Bone marrow (tissue), 2 donors: ENCODE measurements at places on chromosomes 2 and 18.

DNA sequence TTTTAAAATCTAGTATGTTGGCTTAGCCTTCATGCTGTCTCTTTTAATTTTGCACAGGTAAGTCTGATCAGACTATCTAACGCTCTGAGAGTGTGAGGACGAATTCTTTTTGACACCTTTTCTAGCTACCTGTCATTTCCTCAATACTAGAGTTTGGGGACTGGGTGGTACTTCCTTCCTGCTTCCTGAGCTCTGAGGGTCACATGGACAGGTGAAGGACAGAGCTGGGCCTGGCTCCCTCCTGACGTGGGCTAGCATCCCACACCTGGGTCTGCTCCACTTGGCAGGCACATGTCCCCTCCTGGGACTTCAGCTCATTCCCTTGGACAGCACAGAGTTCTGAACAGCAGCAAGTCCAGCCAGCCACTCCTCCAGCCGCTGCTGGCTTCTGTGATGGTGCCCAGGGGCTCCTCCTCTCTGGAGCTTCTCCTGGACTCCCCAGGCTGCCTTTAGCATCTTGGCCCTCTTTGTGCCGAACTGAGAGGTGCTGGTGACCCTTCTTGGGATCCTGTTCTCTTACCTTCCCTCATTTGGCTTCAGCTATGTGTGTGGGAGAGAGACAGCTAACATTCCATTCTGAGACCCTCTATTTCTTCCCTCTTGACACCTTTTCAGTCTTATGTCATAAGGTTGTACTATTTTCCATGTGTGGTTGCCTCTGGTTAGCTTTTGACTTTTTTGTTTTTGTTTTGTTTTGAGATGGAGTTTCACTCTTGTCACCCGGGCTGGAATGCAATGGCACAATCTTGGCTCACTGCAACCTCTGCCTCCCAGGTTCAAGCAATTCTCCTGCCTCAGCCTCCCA lies 106.9 kb downstream of the B3GNT2 start:
- DNase-seq: no peak

DNA sequence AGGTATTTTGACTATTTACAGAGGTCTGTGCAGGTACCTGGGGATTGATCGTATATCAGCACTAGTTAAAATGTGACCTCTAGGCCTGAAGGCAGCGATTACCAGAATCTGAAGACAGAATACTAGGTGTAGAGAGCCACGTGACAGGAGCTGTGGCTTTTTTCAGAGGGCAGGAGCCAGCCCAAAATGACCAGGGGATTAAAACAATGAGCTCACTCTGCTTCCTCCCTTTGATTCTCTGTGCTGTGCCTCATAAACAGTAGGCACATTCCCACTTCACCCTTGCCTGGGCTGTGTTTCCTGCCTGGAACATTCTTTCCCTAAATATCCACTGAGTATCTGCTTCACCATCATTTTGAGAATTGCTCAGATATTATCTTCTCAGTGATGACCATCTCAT lies 15.2 kb downstream of the ITGAV start:
- DNase-seq: no peak

DNA sequence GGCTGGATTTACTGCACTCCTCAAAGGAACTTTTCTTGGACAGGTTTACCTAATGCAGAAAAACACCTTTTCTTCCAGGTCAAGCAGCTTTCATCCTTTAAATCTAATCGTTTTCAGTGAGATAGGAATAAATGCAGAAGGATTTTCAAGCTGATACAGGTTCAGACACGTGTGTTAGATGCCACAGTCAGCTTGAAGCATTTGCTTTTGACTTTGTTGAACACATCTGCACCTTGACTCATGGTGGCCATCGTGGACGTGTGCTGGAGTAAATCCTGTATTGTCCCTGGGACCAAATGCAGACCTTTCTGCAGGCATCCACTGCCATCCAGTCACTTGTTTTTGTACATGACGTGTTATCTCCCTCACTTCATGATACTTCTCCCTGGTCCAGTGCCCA lies 61.9 kb downstream of the KLHL29 start:
- DNase-seq: no peak

- peak; percentile 36 for DNase-seq
Measured at GRCh38 chr2:46915281-46915810, at the start of gene MCFD2. TSS of gene MCFD2 (minus strand) at chr2:46915806. CDS start at chr2:46909171, 6,635 bp downstream.

- no peak for DNase-seq
Measured at GRCh38 chr2:233865838-233866237, 2.3 kb downstream of the MSL3B start.

GRCh38 chr2:199798831-199799580 lies 52.0 kb downstream of the FTCDNL1 start:
- DNase-seq: no peak

DNA sequence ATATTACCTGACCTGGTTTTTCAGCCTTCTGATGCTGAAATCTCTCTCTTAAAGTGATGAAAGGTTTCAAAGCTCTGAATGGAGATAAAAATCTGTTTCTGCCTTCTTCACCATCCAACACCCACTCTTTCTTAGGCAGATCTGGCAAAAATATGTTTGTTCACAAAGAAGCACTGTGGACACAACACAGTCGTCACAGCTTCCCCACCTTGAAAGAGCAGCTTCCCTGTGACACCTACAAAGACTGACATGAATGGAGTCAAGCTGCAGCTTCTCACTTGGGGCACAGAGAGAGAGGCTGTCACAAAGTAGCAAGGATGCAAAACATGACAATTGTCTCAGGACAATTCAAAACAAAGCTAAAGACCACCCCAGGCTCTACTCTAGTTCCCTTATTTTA lies 86.5 kb downstream of the ICOS start:
- no peak for DNase-seq

- DNase-seq: no peak
Measured at GRCh38 chr2:7607441-7608173, 690.4 kb downstream of the RNF144A start.

- DNase-seq: no peak
Measured at GRCh38 chr18:46401486-46402070, 255.4 kb downstream of the LOXHD1 start.

DNA sequence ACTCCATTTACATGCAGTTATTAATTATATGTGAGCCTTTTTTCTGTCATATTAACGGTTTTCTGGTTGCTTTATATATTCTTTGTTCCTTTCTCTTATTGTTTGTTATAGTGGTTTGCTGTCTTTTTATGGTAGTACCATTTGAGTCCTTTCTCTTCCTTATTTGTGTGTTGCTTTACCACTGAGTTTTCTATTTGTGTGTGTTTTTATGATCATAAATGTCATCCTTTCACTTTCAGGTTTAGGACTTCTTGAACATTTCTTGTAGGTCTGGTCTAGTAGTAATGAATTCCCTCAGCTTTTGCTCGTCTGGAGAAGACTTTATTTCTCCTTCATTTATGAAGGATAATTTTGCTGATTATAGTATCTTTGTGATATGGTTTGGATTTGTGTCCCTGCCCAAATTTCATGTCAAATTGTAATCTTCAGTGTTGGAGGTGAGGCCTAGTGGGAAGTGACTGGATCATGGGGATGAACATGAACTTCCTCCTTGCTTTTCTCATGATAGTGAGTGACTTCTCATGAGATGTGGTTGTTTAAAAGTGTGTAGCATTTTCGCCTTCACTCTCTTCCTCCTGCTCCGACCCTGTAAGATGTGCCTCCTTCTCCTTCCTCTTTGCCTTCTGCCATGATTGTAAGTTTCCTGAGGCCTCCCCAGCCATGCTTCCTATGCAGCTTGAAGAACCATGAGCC lies 11.5 kb downstream of the GCC2 start:
- DNase-seq: no peak

- DNase-seq: no peak
Measured at GRCh38 chr2:101958061-101958460, 33.7 kb upstream of the IL1R2 start.

DNA sequence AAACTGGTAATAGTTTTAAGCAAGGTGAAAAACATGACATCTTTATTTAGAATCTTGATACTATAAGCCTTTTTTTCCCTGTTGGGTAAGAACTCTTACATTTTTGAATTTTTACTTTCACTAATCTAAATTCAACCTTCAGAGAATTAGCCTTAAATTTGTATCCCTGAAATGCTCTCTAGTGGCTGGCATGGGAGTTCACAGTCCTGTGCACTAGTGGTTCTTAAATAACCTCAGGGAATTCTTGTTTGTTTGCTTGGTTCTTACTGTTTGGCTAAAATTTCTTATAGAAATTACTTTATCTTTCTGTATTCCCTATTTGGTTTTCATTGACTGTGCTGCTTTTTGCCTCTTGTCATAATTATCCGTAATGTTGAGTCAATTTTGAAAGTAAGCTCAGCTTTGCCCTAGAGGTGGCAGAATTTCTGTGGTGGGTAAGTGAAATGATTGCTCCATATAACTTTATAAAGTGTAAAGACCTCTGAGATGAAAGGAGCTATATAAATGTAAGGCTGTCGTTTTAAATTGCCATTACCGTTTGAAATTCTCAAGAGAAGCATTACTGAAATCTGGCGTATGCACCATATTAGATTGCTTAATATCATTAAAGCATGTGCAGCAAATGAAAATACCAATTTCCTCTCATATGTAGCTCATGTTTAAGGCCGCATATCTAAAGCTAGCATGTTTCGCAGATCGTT lies 391.3 kb upstream of the FIGN start:
- DNase-seq: no peak

DNA sequence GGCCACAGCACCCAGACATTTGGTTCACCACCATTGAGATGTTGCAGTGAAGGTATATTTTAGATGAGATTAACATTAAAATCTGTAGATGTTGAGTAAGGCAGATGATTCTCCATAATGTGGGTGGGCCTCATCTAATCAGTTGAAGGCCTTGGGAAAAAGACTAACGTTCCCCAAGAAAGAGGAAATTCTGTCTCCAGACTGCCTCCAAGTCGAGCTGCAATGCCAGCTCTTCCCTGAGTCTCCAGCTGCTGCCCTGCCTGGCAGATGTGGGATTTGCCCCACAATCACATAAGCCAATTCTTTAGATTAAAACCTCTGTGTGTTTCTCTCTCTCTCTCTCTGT lies 101.9 kb downstream of the PDCL3 start:
- no peak for DNase-seq

GRCh38 chr2:239391286-239392071 lies 9.3 kb downstream of the HDAC4 start:
- DNase-seq: no peak

DNA sequence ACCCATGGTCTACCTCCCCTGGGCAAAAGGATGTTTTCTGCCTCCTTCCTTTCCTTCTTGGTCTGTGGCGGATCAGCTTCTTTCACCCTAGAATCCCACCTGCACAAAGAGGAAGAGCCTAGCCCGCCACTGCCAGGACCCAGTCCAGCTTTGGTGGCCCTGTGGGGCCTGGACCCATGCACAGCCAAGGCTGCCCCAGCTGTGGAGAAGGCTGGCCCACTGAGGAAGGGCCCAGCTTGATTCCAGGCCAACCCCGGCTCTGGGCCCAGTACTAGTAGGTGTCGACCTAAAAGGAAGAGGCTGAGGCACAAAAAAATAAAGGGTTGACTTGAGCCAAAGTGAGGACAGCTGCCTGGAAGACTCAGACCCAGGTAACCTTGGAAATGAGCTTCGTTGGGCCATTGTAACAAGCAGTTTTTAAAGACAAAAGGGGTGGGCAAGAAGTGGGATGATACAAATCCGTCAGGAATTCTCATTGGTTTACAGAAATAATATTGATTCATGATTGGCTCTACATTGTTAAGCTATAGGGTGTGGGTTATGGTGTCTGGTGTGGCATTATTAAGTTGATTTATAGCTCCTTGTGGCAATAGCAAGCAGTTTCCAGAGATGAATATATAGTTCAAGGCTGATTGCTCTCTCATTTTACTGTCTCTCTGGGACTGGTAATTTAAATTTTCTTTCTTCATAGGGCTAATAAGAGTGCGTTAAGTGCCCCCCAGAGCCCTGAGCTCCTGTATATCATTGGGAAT lies 29.8 kb upstream of the MAL start:
- no peak for DNase-seq

GRCh38 chr2:216453955-216454614 lies 41.8 kb downstream of the SMARCAL1 start:
- no peak for DNase-seq

- DNase-seq: no peak
Measured at GRCh38 chr18:25222648-25223047, 129.3 kb downstream of the ZNF521 start.

GRCh38 chr2:96389736-96390135 lies 54.2 kb downstream of the NCAPH start:
- DNase-seq: no peak

GRCh38 chr2:23207871-23208270 lies 177.1 kb upstream of the KLHL29 start:
- no peak for DNase-seq

GRCh38 chr18:56235481-56236013 lies 402.8 kb downstream of the TXNL1 start:
- DNase-seq: peak; percentile 39

GRCh38 chr2:220665108-220665471 lies 907.0 kb downstream of the EPHA4 start:
- DNase-seq: no peak

GRCh38 chr2:116952254-116952653 lies 862.2 kb upstream of the DDX18 start:
- no peak for DNase-seq

DNA sequence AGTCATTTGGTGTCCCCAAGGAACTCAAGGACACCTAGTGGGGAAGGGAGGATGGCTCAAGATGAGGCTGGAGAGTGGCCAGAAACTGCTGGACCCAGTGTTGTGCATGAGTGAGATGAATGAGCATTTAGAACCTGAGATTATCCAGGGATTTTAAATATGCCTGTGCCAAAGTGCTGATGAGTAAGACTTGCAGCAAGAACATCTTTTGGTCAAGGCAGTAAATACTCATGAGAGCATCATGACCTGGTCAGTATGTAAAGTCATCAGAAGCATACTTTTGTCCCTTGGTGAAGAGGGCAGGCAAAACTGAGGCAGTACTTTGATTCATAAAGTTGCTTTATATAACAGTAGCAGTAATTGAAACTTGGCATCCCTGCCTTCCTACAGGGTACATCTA lies 3.1 kb upstream of the SPP2 start:
- no peak for DNase-seq

GRCh38 chr2:224999754-225000153 lies 42.5 kb downstream of the DOCK10 start:
- DNase-seq: no peak

DNA sequence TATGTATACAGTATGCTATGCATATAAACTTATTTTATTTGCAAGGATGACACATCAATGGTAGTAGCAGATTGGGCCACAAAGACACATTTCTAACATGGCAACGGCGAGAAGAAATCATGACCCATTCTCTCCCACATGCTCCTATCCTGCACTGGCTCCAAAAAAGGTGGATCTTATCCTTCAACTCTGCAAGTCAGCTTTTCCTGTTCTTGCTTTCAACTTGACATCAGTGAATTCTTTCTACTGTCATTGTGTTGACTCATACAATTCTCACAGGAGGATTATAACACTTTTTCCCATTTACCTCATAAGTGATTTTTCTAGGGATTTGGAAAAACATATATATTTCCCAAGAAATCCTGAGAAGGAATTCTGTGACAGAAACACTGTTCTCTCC lies 53.1 kb downstream of the ACVR1 start:
- DNase-seq: no peak

DNA sequence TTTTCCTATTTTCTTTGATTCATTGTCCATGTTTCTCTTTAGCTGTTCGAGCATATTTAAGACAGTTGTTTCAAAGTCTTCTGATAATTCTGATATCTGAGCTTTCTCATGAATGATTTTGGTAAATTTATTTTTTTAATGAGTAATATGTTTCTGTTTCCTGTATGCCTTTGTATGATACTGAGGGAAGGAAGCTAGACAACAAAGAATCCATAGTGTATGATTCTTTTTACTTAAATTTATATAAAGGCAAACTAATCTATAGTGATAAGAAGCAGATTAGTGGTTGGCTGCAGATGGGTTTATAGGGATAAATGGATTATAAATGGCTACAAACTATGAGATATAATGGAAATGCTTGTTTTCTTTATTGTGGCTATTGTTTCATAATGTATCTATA lies 352.7 kb upstream of the CDH2 start:
- no peak for DNase-seq
